Left ventricle myocardium superior (tissue), 1 donor: ENCODE measurements at places on chromosomes 7 and 10.
A peak's percentile ranks its signal among the peaks of the same experiment; 100 is the strongest.

- DNase-seq, result no peak
These were observed 26.7 kb downstream of the TSPAN14 start for GRCh38 chr10:80480852-80481251.

DNA sequence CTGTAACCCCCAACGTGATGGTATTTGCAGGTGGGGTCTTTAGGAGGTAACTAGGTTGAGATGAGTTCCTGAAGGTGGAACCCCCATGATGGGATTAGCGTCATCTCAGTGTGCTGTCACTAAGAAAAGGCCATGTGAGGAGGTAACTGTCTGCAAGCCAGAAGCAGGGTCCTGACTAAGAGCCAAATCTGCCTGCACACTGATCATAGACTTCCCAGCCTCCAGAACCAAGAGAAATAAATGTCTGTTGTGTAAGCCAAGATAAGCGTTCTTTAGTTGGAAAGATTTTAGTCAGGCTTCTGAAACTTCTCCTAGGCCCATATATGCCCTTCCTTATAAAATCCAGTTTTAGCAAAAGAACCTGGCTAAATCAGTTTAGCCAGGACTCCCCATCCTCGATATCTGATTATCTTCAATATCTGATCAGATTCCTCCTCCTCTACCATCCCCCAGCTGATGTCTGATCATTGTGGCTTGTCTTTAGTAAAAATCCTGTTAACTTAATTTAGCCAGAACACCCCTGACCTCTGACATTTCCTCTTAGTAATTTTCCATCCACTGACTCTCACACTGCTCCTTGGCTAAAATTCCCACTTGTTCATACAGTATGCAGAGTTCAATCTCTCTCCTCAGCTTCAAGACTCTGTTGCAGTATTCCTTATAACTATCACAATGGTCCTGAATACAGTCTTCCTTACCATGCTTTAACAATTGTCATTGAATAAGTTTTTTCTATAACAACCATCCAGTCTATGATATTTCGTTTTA lies 835.4 kb upstream of the PHF14 start:
- no peak for DNase-seq

DNA sequence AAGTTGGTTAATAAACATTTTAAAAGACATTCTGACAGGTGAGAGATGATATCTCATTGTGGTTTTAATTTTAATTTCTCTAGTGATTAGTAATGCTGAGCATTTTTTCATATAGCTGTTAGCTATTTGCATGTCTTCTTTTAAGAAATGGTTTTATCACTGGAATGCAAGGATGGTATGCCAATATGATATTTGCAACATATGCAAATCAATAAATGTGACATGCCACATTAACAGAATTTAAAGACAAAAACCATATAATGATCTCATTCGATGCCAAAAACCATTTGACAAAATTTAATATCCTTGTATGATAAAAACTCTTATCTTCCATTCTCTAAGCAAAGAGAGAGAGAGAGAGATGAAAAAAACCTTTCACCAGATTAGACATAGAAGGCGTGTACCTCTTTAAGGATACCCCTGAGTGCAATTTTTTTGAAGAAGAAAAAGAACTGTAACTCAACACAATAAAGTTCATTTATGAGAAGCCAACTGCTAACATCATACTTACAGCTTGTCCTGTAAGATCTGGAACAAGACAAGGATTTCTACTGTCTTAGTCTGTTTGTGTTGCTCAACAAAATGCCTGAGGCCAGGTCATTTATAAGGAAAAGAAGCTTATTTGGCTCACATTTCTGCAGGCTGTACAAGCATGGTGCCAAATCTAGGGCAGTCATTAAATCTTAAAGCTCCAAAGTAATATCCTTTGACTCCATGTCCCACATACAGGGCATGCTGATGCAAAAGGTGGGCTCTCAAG lies 39.7 kb upstream of the ZMYND11 start:
- no peak for DNase-seq

DNA sequence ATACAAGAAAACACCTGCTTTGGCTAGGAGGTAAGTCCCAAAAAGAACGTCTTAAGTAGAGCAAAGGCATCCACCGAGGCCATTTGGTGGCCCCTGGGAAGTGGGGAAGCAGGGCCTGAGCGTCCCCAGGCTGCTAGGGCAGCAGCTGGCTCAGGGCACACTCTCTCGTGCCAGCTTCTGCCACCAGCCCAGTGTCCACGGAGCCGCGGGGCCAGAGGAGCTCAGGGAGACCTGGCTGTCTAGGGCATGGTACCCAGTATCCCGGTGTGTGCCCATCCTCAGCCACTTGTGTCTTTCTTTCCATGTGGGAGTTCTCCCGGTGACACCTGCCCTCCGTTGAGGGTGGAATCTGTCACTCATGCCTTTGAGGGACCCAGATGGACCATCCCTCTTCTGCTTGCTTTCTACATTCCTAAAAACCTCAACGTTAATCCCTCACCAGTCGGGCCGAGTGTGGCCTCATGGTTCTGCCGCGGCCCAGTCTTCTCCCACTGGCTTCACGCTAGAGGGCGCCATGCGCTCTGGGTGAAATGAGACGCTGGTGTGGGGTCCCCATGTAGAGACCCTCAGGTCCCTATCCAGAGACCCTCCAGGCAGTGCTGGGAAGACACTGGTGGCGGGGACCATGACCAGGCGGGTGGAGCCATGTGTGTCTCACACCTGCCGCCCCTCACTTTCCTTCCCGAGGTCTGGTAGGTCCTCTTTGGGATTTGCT lies 9.5 kb upstream of the AP5Z1 start:
- peak; percentile 33 for DNase-seq

DNA sequence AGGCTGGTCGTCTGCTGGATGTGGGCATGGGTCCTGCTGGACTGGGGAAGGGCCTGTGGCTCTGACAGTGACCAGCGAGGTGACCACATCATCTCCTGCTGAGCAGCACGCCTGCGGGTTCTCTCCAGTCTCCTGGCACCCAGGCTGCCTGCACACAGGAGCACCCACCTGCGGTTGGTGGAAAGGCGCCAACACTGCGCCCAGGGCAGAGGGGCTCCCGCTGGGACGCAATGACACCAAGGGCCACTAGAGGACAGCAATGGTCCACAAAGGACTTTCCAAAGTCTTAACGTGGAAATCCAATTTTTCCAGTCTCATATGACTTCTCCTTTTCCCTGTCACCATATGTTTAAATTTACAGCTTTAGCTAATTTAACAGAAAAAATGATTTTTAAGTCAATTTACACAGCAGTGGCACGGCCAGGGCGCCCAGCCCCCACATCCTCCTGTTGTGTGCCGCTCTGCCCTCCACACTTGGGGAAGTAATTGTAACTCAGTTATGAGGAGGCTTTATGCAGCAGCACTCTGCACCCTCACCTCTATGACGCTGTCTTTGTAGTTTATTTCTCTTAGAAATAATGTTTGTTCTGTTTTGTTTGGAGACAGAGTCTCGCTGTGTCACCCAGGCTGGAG lies 38.1 kb downstream of the CFAP46 start:
- DNase-seq, result peak; percentile 54

GRCh38 chr10:32332299-32332750 lies 14.6 kb downstream of the EPC1 start:
- DNase-seq, result no peak

DNA sequence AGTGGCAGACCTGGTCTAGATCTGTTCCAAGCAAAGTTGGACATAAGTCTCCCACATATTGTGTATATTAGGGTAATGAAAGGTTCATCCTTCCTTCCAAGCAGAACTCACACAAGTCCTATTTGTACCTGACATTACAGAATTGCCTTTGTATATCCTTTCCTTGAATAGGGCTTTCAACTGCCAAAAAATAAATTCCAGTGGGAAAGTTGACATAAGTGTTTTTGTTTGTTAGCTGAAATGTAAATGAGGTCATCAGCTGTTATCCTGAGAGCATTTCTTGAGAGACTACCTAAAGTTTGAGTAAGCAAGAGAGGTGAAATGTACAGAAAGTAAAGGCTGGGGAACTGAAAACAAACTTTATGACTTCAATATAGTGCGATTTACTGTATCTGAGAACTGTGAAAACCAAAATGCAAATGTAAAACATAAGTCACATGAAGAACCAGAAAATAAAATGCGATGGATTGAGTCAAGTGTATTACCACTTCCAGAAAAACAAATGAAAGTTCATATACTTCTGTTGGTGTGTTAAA lies 527.3 kb upstream of the SEMA3D start:
- DNase-seq, result no peak

GRCh38 chr10:51075043-51075872 lies 971 bp downstream of the PRKG1 start:
- no peak for DNase-seq

- DNase-seq, result no peak
These were observed 21.0 kb upstream of the ASB15 start for GRCh38 chr7:123580406-123581161.

DNA sequence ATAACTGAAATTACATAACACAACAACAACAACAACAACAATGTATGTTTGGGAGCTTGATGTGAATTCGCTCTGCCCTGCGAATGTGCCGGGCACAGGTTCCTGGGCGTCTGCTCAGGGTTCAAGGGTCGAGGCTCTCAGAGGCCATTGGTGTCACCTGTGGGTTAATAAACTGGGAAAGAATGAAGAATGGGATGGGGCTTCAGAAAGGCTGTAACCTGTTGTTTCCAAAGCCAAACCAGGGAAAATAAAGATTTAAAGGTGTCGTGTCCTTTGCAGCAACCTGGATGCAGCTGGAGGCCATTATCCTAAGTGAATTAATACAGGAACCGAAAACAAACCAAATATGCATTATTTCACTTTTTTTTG lies 17.3 kb upstream of the KLRG2 start:
- no peak for DNase-seq
